Stimulated activated CD8-positive, alpha-beta memory T cell treated with anti-CD3 and anti-CD28 coated beads, Interleukin-7, amount 100 ng/mL, for 1 hour (primary cell): ENCODE measurements at places on chromosomes 2 and 18.

- DNase-seq = no peak
Observed at GRCh38 chr2:204655101-204655500, 109.8 kb downstream of the PARD3B start.

DNA sequence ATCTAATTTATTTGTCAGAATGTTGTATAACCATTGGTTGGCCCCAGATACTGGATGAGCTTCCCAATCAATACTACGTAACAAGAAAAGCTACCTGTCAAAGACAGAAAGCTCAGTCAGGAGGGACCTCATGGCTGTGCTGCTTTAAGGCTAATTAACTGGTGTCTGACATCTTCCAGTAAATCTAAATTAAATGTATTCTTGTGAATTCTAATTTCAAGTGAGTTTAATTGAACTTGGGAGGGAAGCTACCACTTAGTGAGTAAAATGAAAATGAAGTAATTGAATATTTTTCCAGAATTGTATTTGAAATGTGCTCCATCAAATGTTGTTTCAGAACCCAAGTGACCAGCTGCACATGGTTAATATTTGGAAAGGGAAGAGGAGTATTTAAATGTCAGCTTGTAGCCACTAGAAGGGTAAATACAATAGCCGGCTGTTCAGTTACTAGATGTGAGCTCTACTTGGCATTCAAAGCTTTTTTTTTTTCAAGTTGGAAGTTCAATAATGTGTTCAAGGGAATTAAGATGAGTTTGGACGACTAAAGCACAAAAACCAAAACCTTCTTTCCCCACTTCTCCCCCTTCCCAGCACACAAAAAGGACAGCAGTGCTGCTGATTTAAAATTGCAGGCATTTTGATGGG lies 62.0 kb downstream of the GPR39 start:
- no peak for DNase-seq

GRCh38 chr2:213145715-213146242 lies 5.6 kb downstream of the IKZF2 start:
- DNase-seq = no peak

GRCh38 chr2:162484551-162484950 lies 140.6 kb downstream of the GCA start:
- DNase-seq = no peak

- no peak for DNase-seq
Observed at GRCh38 chr2:239951825-239952224, 73.3 kb downstream of the NDUFA10 start.

DNA sequence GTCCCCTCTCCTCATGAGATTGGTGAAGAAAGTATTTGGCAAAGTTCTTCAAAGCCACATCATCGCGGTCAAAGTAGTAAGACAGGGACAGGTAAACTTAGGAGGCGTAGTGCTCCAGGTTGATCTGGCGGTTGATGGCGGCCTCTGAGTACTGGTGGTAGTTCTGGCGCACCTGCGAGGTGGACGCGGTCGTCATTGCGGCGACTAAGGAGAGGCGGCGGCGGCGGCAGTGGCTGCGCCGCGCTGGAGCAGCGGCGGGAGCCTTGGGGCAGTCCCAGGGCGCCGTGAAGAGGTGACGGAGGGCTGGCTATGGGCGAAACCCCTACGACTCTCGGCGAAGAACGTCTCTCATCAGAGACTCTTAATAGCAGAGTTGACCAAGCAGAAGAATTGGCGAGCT lies 107.2 kb upstream of the UBE2E3 start:
- DNase-seq = no peak

- DNase-seq = no peak
Observed at GRCh38 chr2:18896125-18896764, 306.9 kb upstream of the NT5C1B start.

- DNase-seq = no peak
Observed at GRCh38 chr18:32618546-32618945, 147.9 kb upstream of the GAREM1 start.
